ENCODE measurements at places on chromosomes 7 and 10. TPM values are rescaled to one million over a fixed set of nuclear protein-coding genes. Genes with fewer than 3 reads are reported as not detected.

DNA sequence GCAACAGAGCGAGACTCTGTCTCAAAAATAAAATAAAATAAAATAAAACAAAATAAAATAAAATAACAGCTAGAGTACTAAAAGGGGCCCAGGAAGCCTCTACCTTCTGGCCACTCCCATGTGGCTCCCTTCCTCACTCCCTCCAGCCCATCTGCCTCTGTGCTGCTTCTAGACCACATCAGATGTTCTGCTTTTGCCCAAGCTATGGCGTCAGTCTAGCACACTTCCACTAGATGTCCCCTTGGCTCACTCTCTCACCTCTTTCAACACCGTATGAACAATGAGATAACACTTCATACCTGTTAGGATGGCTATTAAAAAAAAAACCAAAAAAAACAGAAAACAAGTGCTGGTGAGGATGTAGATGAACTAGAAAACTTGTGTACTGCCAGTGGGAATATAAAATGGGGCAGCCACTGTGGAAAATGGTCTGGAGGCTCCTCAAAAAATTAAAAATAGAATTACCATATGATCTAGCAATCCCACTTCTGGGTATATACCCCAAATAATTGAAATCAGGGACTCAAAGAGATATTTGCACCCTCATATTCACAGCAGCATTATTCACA lies 132.3 kb downstream of the ARHGAP22 start:
- no peak for DNase-seq
- no peaks in the 10 kb centered on the region for H3K27me3 ChIP-seq
- H3K4me1 ChIP-seq: no peaks in the 10 kb centered on the region
- no peak overlapping the region for H3K4me3 ChIP-seq
- no peaks in the 10 kb centered on the region for H3K36me3 ChIP-seq
- H3K27ac ChIP-seq: no peak overlapping the region

GDF2 gene
- not detected for total RNA-seq

DNA sequence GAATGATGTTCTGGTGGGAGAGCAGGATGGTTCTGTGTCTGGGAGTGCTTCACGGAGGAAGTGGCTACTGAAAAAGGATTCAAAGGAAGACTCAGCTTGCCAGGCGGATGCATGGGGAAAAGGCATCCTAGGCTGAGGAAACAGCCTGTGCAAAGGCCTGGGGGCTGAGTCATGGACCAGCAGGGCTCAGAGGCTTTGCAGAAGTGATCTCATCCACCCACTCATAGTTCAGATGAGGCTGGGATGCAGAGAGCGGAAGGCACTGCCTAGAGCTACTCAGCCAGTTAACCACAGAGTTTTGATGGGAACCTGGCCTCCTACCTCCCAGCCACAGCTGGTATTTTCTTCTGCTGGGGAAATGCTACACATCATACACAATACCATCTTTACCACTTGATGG lies 15.8 kb upstream of the ADAMTS14 start:
- H3K27me3 ChIP-seq: no peaks in the 10 kb centered on the region
- H3K4me3 ChIP-seq: no peak overlapping the region
- peak overlapping the region; percentile 87 for H3K27ac ChIP-seq
- H3K4me1 ChIP-seq: peaks cover 39% of the 10 kb centered on the region
- H3K36me3 ChIP-seq: no peaks in the 10 kb centered on the region

ADRB1 gene
- total RNA-seq: 0.15 TPM

- peaks cover 14% of the 10 kb centered on the region for H3K4me1 ChIP-seq
- H3K27ac ChIP-seq: no peak overlapping the region
- H3K36me3 ChIP-seq: no peaks in the 10 kb centered on the region
- peaks cover 22% of the 10 kb centered on the region for H3K27me3 ChIP-seq
- H3K4me3 ChIP-seq: no peak overlapping the region
- DNase-seq: no peak
Measured at GRCh38 chr10:123577921-123578461, 88.2 kb upstream of the GPR26 start.

- no peaks in the 10 kb centered on the region for H3K36me3 ChIP-seq
- no peak overlapping the region for H3K27ac ChIP-seq
- H3K4me1 ChIP-seq: no peaks in the 10 kb centered on the region
- no peak overlapping the region for H3K4me3 ChIP-seq
Measured at GRCh38 chr10:37549054-37549453, 308.4 kb downstream of the ZNF248 start.

DNA sequence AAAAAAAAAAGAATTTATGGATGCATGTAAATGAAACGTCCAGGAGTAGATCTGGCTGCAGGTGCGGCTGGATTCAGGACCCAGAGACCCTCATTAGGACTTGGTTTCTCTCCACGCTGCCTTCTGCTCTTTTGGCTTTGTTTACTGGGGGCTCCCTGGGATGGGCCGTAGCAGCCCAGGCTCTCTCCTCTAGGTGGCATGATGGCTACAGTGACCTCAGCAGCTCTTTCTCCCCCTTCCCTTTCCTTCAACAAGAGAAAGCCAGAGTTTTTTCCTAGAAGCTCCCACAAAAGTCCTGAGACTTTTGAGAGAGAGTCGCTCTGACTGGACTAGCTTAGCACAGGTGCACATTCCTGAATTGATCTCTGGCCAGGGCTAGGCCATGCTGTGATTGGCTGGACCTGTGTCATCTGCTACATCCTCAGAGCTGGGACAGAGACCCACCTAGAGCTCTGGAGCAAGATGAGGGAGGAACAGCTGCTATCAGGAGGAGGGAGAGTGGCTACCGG lies 67.8 kb upstream of the PDCD4 start:
- H3K36me3 ChIP-seq: no peaks in the 10 kb centered on the region
- DNase-seq: peak; percentile 48
- H3K27ac ChIP-seq: no peak overlapping the region

DNA sequence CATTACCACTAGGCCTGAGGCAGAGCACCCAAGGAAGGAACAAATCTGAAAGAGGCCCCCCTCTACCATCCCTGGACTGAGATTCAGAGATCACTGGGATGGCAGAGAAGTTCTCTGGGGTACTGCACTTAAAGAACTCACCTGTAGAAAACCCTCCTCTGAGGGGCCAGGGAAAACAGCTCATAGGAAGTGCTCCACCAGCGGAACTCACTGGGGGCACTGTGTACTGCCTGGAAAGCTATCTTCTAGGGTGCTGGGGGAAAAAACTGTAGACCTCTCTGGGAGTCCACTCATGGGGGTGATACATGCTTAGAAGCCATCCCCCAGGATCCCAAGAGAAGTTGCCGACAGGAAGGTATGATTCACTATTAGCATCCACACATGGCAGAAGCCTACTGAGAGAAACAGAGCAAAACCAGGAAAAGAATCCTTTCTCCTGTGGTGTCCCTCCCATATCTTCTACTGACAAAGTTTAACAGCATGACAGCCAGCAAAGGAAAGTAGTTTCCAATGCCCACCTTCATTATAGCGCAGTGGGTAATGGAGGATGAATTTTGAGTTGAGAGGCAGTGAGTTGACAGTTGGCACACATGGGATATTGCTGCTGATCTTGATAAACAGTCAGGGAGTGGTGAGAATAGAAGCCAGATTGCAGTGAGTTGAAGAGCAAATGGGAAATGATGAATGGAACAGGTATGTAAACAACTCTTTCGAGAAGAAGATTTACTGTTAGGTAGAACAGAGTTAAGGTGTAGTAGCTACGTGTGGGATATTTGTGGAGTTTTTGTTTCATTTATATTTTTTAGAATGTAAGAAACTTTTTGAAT lies 20.9 kb downstream of the ANKIB1 start:
- no peaks in the 10 kb centered on the region for H3K36me3 ChIP-seq
- H3K27me3 ChIP-seq: no peaks in the 10 kb centered on the region
- peaks cover 7% of the 10 kb centered on the region for H3K4me1 ChIP-seq
- no peak overlapping the region for H3K27ac ChIP-seq
- DNase-seq: peak; percentile 31

DNA sequence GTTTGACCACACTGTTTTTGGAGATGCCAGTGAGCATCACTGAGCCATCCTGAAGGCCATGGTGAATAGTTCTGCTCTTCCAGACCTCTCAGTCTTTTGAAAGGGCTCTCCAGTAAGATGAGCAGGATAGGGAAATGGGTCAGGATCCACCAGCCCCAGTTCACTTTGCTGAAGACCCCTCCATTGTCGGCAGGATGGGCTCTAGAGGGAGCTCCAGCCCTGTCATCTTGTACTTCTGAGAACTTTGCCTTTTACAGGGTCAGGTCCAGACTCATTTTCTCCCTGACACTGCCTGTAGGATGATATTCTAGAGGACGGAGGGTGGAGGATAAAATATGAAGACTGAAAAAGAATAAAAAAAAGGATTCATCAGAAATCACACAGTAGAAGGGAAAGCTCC lies 13.1 kb downstream of the LHFPL3 start:
- no peak overlapping the region for H3K4me3 ChIP-seq
- H3K27me3 ChIP-seq: peaks cover 30% of the 10 kb centered on the region
- peak; percentile 4 for DNase-seq
- H3K4me1 ChIP-seq: no peaks in the 10 kb centered on the region
- no peaks in the 10 kb centered on the region for H3K36me3 ChIP-seq
- H3K27ac ChIP-seq: no peak overlapping the region

IL2RA gene
- not detected for total RNA-seq

DNA sequence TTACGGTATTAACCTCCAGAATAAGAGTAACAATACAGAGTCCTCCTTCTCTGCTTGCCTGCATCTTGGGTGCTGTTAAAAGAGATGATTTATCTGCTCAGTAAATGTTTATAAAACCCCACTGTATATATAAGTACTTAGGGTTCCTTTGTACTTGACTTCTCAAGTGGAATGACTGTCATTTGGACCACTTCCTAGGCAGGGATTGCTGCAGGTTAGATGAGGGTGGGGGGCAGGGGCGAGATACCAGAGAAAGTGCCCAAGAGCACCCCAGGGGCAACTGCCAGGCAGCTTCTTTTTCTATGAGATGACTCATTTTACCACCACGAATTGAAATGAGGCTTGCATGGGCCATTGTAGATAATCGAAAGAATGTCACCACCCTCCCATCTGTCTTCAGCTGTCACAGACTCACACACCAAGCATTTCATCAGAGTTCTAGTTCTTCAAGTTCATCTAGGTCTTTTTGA lies 421.9 kb upstream of the GALNT17 start:
- no peak overlapping the region for H3K27ac ChIP-seq
- H3K36me3 ChIP-seq: no peaks in the 10 kb centered on the region
- H3K4me1 ChIP-seq: no peaks in the 10 kb centered on the region
- no peaks in the 10 kb centered on the region for H3K27me3 ChIP-seq
- DNase-seq: no peak

SLC26A4 gene
- total RNA-seq: not detected

DNA sequence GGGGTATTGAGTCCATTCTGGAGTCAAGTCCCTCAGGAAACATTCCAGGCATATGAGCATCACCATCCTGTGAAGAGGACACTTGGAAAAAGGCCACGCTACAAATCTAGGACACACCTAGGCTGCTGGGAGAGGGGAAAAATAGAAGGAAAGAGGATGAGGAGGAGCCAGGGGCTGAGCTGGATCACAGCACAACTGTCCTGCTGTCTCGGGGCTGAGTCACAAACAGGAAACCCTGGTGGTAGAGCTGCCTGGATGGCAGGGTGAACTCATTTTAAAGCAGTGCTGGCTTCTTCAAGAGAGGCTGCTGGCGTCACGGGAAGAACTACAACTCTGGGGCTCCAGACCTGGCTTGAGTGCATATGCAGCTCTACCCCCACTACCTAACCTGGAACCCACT lies 151.5 kb downstream of the RNF216 start:
- no peak overlapping the region for H3K4me3 ChIP-seq
- peaks cover 11% of the 10 kb centered on the region for H3K4me1 ChIP-seq
- DNase-seq: peak; percentile 85
- H3K27ac ChIP-seq: peak overlapping the region; percentile 61
- H3K27me3 ChIP-seq: no peaks in the 10 kb centered on the region

TEX47 gene
- not detected for total RNA-seq

IGF2BP3 gene
- total RNA-seq: 11.7 TPM

PSPH gene
- 66.3 TPM for total RNA-seq

CWF19L1 gene
- 31.4 TPM for total RNA-seq

DNA sequence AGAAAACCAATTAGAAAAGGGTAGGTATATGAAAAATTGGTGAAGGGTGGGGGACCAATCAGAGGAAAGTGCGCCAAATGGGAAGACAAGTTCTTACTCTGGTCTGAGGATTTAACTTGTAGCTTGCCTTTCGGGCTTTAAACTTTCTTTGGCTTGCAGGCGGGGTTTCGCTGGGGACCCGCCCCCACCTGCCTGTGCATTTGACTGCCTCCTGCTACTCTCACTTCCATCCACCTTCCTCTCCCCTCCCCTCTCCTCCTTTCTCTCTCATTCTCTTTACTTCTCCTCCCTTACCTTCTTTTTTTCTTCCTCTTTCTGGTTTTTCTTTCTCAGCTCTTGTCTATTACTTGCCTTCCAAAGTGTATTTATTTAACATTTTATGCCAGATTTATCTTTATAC lies 278.8 kb downstream of the DNAJB9 start:
- no peaks in the 10 kb centered on the region for H3K4me1 ChIP-seq
- no peak overlapping the region for H3K27ac ChIP-seq
- DNase-seq: no peak

DNA sequence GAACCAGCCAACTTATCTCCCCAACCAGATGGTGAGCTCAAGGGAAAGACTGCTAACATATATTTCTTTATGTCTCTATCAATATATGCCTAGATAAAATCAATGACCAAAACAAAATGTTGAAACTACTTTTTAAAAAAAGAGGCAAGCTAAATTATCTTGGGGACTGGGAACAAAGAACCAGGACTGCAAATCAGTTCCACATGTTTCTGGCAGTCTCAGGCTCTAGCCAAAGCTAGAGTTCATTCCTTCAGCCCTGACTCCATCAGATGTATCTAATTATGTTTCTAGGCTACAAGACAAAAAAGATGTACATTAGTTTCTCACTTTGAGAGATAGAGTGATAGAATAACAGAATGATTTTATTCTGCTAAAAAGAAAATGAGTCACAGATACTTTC lies 1290.3 kb upstream of the SORCS1 start:
- H3K4me3 ChIP-seq: no peak overlapping the region
- no peaks in the 10 kb centered on the region for H3K4me1 ChIP-seq
- no peak overlapping the region for H3K27ac ChIP-seq
- no peaks in the 10 kb centered on the region for H3K36me3 ChIP-seq

DNA sequence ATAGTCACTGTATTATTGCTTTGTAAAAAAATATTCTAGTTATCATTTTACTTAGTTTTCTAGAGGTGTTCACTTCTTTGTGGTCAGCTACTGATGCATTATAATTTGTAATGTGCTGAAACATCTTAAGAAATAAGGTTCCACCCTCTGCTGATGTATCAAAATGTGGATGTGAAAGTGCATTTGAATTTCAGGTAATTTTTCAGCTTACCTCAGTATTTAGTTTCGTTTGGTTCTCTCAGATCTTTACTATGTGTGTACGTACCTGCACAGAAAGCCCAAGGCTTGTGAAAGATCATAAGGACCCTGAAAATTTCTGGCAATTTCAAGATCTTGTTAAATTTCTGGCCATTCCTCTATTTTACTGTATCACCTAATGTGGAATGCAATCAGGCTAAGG lies 542.3 kb upstream of the TPK1 start:
- no peak overlapping the region for H3K27ac ChIP-seq
- H3K4me3 ChIP-seq: no peak overlapping the region
- H3K36me3 ChIP-seq: no peaks in the 10 kb centered on the region
- no peaks in the 10 kb centered on the region for H3K27me3 ChIP-seq
- H3K4me1 ChIP-seq: no peaks in the 10 kb centered on the region
- DNase-seq: no peak
